ENCODE measurements at places on chromosomes 13 and 19.
A peak's percentile ranks its signal among the peaks of the same experiment; 100 is the strongest.

- no peak for DNase-seq
These were observed 1763.3 kb upstream of the MIR17HG start for GRCh38 chr13:89584058-89584620.

DNA sequence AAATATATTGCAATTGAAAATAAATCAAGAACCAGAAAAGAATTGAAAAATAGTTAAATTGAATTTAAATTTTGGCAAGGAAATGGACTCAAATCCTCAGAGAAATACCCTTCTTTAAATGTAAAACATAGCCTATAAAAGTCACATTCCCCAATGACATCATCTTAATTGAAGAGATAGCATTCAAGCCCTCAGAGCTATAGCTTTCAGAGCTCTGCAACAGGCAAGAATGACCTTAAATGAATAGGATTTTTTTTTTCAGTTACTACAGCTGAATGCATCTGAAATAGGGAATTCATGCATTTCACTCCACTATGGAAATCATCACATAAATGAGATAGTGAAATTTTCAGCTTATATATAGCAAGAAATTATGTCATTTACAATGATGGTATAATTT lies 1049.0 kb downstream of the OLFM4 start:
- DNase-seq, result no peak

GRCh38 chr19:14769201-14769600 lies 9.2 kb downstream of the ADGRE2 start:
- DNase-seq, result no peak

- no peak for DNase-seq
These were observed 193.3 kb downstream of the USP12 start for GRCh38 chr13:26978081-26978860.

DNA sequence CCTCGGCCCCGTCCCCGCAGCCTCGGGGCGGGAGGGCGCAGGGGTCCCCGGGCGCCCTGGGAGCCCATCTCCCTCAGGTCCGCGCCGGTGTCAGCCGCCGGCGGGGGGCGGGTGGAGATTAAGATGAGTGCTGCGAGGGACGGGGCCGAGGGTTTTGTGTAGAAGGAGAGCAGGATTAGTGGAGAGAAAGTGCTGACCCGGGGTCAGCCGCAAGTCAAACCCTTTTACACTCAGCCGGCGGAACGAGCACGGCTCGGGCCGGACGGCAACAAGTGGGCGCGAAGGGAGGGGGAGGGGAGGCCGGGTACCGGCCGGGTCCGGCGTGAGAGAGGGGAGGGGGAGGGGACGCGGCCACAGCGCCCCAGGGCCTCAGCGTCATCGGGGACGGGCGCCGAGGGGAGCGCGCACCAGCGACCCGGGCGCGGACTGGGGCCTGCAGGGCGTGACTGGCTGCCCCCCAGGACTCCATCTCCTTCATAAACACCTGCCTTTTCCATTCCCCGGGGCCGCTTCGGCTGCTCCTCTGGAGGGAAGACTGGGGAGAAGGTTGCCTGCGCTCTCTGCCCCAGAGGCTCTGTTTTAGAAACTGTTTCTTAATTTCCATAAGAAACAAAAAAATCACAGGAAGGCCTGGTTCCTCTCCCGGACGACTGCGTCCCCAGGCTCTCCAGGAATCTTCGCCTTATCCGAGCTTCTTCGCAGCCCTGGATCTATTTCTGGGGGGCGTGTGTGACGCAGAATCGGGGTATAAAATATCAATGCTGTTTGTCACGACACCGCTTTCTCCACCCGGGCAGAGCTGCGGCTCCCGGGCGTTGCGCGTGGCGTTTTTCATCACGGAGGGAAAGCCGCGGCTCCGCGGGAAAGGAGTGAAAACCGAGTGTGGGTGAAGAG lies 6.5 kb downstream of the SOX1 start:
- peak; percentile 37 for DNase-seq

- no peak for DNase-seq
These were observed 15.0 kb downstream of the CAMSAP3 start for GRCh38 chr19:7610491-7611240.

DNA sequence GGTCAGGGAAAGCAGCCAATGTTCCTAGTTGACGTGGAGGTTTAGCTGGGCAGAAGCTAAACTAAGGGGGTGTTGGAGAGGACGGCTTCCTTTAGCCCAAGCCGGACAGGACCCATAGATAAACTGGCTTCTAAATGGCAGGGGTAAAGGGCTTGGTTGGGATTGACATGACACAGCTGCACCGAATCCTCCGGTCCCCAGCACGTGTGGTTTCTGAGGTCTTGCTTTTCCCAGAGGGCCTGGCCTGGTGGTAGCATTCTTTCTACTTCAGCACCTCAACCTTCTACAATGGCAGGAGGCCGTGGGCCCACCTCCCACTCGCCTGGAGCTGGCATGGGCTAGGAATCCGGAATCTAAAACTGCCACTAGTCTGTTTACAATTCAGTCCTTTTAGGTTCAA lies 163.0 kb downstream of the FGF9 start:
- DNase-seq, result no peak

- no peak for DNase-seq
These were observed 14.5 kb upstream of the ICAM3 start for GRCh38 chr19:10353793-10354391.

Measured in NCI-H1417 treated with DMSO at 0.1 percent for 48 hours (cell line).